ENCODE measurements at places on chromosomes 2 and 18.

DNA sequence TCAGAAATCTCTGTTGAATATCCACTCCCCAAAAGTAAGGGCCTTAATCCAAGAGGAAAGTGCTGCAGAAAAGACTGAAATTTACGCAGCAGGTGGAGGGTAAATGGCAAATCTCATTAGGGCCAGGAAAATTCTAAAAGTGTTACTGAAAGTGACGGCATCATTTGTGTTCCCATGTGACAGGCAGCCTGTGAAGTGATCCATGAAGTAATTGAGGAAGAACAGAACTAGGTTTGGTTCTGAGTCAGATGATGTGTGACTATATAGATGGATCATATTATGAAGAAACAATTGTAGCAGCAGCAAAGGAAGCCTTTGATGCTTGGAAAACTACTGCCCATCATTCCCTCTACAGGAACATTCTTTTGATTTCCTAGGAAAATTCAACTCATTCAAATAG, 401.2 kb downstream of the TGIF1 start:
- DNase-seq = no peak

DNA sequence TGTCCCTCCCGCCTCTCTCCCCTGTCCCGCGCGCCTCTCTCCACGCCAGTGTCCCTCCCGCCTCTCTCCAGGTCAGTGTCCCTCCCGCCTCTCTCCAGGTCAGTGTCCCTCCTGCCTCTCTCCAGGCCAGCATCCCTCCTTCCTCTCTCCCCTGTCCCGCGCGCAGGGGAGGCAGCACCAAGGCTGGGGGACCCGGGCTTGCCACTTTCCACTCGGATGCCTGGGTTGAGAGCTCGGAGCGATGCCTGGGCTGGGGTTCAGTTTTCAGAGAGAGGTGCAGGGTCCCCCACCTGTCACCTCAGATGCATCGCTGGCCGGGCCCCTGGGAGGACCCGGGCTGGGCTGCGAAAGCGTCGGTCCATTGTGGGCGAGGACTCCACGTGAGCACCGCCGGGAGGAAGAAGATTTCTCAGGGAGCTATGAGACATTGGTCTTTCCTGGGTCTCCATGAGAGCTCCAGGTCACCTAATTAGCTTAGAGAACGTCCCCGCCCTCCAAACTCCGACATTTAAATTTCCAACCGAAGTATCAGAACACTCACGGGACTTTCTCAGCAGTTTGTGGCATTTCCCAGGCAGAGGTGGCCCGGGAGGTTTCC, 2.1 kb downstream of the FBLN7 start:
- no peak for DNase-seq

- DNase-seq = no peak
Observed at GRCh38 chr2:136051001-136051724, 65.7 kb upstream of the DARS1 start.

GRCh38 chr2:104787298-104788065, 66.4 kb upstream of the POU3F3 start:
- no peak for DNase-seq

DNA sequence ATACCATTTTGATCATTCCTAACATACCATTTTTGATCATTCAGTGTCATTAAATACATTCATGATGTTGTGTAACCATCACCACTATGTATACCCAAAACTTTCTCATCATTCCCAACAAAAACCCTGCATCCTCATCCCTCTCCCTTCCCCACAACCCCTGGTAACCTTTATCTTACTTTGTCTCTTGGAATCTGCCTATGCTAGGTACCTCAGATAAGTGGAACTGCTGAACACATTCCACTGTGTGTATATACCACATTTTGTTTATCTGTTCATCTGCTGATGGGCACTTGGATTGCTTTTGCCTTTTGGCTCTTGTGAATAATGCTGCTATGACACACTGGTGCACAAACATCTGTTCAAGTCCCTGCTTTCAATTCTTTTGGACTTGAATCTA, 83.8 kb upstream of the TFCP2L1 start:
- no peak for DNase-seq

- DNase-seq = no peak
Observed at GRCh38 chr2:204049635-204050034, 113.1 kb downstream of the ICOS start.

DNA sequence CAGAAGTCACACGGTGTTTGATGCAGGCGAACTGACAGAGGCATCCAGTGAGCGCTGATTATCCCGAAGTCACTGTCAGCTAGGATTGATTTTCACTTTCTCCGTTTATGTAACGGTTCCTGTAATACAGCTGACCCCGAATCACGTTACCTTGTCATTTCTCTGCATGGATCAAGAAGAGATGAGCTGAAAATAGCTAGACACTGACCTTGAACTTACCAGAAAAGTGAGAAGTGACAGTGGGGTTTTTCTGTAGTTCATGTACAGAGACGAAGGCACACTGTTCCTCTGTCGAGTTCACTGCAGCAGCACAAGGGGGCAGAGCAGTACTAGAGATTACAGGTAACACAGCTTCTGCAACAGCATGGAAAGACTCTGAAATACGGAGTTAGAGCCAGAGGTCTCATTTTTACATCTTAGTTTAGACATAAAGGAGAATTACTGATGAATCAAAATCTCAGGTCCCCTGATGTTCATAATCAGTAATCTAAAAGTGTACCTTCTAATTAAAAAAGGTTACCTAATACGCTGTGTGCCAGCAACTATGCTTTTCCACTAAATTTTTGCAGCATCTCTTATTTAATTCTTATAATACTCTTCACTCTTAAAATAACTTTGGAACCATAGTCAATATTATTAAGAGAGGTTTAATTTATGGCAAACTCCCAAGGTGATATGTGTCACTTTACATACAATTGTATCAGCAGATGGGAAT, 33.1 kb downstream of the ARHGAP15 start:
- DNase-seq = peak; percentile 67

GRCh38 chr18:21727702-21728101, 12.9 kb upstream of the MIB1 start:
- no peak for DNase-seq

- DNase-seq = no peak
Observed at GRCh38 chr2:57570961-57571360, 475.6 kb upstream of the VRK2 start.

DNA sequence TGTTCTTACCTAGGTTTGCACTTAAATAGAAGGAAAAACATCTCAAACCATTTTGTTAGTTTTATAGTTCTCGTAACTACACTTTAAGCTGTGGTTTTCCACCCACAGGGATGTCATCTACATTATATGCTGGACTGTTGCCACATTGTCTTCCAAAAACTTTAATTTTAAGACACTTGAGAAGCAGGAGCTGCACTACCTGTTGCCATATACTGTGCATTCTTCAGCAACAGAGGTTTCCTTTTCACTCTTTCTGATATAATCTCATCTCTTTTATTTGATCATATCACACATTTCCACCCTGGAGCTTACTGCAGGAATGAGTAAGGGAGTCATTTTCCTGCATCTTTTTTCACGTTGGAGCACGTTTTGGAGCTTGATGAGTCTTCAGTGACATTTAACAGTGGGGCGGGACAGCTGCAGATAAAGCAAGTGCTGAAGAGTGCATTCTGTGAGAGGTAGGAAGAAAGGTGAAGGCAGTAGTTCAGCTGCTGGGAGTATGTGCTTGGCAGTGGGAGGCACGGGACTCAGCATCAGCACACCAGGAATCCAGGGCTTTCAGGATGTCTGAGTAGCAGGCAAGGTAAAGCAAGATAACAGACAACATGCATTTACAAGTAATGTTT, 3.8 kb downstream of the LIMS1 start:
- no peak for DNase-seq

GRCh38 chr18:9742524-9743131, 34.5 kb downstream of the RAB31 start:
- no peak for DNase-seq

GRCh38 chr18:50461251-50461650, 86.4 kb downstream of the SKA1 start:
- DNase-seq = no peak

DNA sequence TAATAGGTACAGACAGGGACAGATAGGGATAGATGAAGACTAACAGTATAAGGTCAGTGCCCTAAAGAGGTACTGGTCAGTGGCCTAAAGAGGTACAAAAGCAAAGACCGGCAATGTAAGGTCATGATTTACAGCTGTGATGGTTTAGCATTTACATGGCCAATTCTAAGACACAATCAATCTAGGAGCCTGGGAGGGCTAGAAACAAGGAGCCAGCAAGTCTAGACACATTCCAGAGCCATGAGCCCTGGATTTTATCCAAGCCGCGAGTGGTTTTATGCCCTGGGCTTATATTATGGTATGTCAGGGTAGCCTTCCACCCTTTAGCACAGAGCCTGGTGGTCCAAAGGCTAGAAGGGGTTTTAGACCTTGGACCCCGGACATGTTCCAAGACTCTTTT, 124.2 kb downstream of the CBLN2 start:
- no peak for DNase-seq

DNA sequence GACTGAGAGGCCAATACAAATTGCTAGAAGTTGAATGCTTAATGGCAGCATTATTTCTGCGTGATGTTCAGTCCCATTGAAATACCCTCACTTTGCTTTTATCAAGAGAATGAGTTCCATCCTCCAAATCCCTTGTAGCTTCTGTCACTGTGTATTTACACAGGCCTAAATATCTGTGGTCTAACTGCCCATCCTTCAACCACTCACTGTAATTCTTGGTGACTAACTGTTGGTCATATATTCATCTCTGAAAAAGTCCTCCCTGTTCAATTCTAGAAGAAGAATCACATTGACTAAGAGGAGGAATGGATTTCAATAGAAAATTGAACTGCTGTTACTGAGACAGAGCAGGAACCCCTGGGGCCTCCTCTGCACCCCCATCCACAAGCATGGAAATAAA, 74.2 kb upstream of the L3MBTL4 start:
- DNase-seq = no peak

DNA sequence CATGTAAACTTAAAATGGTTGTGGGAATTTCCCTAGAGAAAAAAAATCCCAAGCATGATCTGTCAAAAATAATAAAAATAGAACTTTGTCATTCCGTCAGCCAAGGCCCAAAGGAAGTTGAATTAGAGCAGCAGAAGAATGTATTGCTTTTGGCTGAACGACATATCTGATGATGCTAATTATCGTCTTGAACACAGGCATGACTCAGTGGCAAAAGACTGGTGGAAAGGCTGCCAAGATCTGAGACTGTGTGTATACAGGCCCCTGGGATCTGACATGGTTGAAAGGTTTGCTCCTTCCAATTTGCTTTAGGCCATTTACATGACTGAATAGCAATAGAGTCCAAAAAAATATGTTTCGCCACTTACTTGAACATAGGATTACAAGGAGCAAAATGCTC, 1057.1 kb upstream of the CRIM1 start:
- DNase-seq = no peak

DNA sequence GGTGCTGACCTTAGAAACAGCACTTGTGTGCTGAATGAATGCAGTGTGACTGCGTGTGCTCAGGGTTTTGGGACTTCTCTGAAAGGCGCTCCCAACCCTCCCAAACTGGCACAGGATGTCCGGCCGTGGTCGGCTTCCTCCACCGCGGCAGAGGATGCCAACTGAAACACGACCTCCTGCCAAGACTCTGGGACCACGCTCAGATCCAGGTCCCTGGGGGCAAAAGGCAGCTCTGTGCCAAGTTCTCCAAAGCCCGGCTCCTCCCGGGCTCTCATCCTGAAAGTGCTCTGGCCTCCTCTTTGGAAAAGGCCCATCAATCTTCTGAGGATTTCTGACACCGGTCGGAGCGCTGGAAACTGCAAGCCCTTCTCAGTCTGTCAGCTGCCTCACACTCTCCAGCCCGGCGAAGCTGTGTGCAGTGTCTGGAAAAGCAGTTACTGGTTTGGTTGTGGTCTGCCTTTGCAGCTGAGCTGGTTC, 32.3 kb upstream of the ZBTB7C start:
- no peak for DNase-seq

DNA sequence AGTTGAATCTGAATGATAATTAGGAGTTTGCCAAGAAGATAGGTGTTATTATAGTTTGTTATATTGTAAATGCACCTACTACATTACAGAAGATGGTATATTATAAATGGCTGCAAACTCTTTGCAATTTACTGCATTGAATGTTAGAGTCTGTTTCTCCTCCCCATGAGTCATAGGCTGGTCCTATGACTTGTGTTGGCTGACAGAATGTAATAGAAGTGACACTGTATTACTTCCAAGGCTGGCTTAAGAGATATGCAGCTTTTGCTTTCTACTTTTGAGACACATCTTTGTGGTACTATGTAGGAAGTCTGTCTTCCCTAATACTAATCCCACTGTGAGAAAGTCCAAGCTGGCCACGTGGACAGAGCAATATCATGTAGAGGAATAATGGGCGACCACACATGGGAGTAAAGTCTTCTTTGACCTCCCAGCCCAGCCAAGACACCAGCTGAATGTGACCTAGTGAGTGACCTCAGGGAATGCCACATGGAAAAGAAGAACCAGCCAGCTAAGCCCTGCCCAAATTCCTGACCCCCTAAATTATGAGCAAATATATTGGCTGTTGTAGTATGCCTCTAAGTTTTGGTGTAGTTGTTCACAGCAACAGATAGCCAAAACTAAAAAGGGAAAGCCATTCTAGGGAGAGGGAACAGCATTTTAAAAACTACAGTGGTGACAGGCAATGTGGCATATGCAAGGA, 6.8 kb upstream of the DDX1 start:
- no peak for DNase-seq

- no peak for DNase-seq
Observed at GRCh38 chr2:107412981-107413380, 413.7 kb upstream of the RGPD4 start.

GRCh38 chr18:56221195-56222065, 417.0 kb downstream of the TXNL1 start:
- no peak for DNase-seq

DNA sequence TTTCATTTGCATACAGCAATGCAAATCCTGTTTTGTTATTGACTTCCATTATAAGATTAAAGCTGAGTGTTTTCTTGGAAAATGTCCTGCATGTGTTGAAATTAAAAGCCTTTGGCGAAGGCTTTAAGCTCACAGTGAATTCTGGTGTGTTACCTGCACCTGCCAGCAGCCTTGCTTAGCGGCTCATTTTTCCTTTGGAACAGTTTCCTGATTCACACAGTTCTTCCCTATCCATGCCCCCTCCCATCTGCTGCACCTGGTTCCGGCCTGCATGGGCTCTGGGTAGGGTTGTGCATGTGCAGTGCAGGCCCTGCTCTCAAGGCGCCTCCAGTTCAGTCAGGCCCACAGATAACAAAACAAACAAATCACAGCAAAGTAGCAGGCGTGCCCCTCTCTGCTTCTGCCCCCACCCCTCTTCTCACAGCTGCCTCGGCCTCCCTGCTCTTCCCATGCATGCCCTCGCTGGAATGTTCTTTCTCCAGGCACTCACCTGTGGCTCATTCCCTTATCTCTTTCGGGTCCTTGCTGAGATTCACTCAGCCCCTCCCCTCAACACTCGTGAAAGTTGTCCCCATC, 15.8 kb downstream of the MTCL1 start:
- no peak for DNase-seq

- no peak for DNase-seq
Observed at GRCh38 chr2:119473621-119474370, 42.1 kb downstream of the TMEM37 start.

GRCh38 chr18:23238651-23239349, 103.5 kb downstream of the CABLES1 start:
- no peak for DNase-seq

GRCh38 chr2:20141056-20141762, 83.7 kb downstream of the SDC1 start:
- DNase-seq = no peak

GRCh38 chr18:57427429-57428201, 7.6 kb upstream of the ONECUT2 start:
- DNase-seq = no peak

GRCh38 chr2:180647221-180647620, 333.2 kb upstream of the UBE2E3 start:
- DNase-seq = no peak
